ENCODE measurements at places on chromosomes 3 and 15.

- no peak for DNase-seq
These were observed 273.0 kb downstream of the PLCL2 start for GRCh38 chr3:17157713-17158112.

- no peak for DNase-seq
These were observed 357.0 kb downstream of the NR2F2 start for GRCh38 chr15:96687388-96688107.

GRCh38 chr3:126431103-126431534 is 36.4 kb downstream of the CFAP100 start:
- DNase-seq: no peak

- DNase-seq: no peak
These were observed 364.7 kb upstream of the TGFBR2 start for GRCh38 chr3:30241721-30242120.

DNA sequence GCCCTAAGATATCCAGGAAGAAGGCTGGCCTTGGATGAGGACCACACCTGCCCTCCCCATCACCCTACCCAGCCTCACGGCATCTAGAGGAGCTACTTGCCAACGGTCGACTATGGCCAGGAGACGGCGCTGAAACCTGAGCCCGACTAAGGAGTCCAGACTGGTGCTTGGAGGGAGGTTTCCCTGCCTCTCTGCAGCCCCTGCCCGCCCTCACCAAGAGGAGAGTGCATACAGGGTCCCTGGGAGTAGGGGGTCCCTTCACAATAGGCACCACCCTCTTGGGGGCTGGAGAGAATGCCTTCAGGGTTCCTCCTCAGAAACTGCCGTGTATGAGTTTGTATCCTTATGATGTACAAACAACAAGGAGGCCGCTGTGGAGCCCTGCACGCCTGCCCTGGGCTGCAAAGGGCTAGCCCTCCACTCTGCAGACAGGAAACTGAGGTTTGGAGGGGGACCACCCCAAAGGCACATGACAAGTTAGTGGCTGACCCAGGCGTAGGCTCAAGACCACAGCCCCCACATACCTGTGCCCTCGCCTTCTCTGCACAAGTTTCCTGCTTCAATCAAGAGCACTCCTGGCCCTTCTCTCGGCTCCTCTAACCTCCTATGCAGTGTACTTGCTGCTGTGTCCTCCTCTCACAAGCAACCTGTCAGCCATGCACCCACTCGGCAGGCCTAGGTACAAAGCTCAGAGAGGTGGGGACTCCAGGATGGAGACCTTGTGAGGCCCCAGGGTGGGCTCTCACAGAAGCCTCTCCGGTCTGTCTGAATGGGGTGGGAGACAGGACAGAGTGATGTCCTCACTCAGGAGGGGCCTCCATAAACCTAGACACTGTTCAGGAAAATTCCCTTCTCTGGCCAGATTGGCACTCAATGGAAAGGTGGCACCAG is 7.4 kb downstream of the KLF15 start:
- no peak for DNase-seq

GRCh38 chr3:58094657-58095056 is 86.4 kb downstream of the FLNB start:
- no peak for DNase-seq

DNA sequence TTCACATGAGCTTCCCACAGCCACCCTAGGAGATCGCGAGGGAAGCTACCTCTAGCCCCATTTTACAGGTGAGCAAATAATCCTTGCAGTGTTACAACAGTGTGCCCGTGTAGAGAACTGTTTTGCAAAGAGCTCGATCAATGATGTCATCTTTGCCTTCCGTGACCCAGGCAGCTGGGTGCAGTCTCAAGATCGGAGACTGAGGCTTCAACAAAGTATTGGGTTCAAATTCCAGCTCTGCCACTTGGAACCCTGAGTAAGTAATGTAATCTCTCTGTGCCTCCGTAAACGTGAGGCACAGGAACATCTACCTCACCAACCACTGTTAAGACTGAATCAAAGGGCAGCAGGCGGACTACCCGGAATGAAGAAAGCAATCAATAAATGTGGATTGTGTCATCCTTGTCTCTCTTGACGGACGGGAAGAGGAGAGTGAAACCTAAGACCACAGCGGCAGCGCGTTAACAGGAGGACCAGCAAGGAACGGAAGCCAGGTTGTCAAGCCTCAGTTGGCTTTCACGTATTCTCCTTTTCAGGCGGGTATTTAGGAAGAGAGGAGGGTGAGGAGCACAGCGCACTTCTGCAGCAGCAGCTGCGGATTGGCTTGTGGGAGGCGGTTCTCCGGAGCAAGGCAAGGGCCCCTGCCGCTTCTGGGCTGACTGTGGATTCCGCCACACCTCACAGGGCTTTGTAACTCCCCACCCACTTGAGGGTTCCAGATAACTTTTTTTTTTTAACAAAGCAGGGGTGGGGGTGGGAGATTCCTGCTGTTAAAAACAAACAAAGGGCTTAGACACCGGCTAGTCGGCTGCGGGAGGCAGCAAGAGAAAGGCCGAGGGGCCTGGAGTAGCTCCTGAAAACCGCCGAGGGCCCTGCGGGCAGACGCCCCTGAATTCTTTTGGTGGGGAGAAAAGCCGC is 1.5 kb upstream of the SMAD3 start:
- DNase-seq: peak; percentile 79

GRCh38 chr3:5560199-5560598 is 372.7 kb downstream of the EDEM1 start:
- DNase-seq: no peak
